CD8-positive, alpha-beta memory T cell (primary cell): ENCODE measurements at places on chromosomes 16 and 17.

DNA sequence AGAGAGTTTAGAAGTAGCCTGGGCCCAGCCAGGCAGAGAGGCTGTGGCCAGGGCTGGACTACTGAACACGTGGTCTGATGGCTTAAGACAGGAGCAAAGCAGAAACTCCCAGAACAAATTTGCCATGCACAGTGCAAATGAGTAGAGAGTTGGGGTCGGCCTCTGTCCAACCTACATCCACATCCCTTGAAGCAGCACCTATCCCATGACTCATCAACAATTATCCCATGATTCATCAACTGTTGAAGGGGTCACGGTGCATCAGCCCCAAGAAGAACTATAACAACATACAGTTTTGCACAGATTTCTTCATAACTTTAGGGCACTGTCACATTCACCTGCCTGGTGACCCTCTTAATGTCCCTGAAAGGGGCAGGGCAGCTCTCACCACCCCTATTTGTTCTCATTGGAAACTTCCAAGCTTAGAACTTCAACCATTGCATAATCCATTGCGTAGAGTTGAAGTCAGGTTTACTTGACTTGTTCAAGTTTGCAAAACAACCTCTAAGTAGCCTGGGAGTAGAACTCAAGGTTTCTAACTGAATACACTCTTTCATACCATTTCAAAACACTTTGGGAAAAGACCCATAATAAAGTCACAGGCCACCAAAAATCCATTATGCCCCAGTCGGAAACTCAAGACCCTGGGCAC, 235.2 kb upstream of the CDH5 start:
- DNase-seq = no peak

GRCh38 chr17:46832945-46833839, 14.7 kb upstream of the WNT3 start:
- no peak for DNase-seq

DNA sequence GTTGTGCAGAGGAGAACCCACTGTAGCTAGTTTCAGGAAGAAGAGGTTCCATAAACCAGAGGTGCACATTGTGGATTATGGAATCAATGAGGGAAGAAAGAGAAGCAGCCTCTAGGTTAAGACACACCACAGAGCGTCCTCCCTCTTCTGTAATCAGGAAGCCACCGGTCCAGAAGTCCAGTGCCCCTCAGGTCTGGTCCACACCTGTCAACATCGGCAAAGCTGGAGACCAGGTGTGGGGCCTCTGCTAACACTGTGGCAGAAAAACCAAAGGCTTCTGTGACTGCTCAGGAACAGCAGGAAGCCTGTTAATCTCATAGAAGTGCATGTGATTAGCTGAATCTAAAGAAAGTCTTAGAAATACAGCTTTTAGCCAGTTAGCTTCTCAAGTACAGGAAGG, 23.3 kb downstream of the LIMD2 start:
- DNase-seq = no peak

- no peak for DNase-seq
Measured at GRCh38 chr16:79640513-79641360, 40.2 kb upstream of the MAF start.

DNA sequence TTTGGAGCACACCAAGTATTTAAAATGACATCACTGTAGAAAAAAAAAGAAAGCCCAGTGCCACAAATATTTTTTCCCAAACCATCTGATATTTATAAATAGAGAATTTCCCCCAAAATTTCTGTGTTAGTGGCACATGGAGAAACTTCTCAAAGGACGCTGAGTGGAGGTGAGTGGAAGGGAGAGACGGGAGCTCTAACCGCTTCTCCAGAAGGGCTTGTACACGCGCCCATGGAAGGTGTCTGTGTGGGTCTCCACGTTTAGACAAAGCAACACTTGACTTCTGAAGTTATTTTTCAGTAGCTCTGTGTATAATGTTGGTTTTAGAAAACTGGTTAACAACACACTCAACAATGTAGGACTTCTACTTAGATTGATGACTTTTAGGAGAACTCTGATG, 1.0 kb downstream of the MYOCD start:
- no peak for DNase-seq

DNA sequence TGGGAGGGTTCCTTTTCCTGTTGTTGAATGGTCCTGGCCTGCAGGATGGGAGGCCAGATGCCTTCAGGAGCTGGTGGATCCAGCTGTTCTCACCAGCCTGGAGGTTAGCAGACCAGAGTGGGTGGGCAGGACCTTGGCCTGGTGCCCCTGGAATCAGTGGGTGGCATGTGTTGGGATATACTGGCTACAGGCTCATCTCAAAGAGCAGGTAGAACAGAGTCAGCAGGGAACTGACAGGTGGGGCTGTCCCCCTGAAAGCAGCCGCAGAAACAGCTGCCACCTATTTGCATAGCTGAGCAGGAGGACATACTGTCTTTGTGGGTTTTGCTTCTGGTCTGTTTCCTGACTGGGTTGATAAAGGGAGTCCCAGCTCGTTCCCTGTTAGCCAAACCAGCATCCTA, 144.1 kb downstream of the RAB11FIP4 start:
- peak; percentile 25 for DNase-seq

- DNase-seq = no peak
Measured at GRCh38 chr17:48494335-48494734, 36.5 kb downstream of the HOXB1 start.
